ENCODE measurements at places on chromosomes 3 and 15.

DNA sequence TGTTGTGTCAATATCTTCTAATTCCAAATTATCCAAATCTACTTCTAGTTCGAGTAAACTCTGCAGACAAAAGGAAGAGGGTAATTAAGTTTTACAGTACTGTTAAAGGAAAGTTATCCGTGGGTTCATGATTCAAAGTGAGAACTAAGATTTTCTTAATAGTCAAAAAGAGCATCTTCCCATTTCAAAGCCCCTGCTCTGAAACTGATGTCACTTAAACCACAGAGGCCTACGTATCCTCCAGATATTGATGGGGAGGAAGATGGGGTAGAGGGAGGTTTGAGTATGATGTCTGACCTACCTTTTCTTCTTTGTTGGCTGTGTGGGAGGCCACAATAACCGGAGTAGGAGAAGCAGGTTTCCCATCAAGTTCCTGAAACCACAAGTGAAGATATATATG is 14.1 kb downstream of the MRPS22 start:
- peaks cover 63% of the 10 kb centered on the region for H3K36me3 ChIP-seq
- H3K27me3 ChIP-seq: no peaks in the 10 kb centered on the region
- H3K27ac ChIP-seq: peak overlapping the region; percentile 81
- H3K4me1 ChIP-seq: peaks cover 42% of the 10 kb centered on the region

GRCh38 chr15:100147828-100148227 is 193.9 kb downstream of the ADAMTS17 start:
- DNase-seq: no peak
- H3K36me3 ChIP-seq: peaks cover 26% of the 10 kb centered on the region
- no peaks in the 10 kb centered on the region for H3K4me1 ChIP-seq
- H3K27ac ChIP-seq: no peak overlapping the region
- H3K27me3 ChIP-seq: no peaks in the 10 kb centered on the region
- no peak overlapping the region for H3K4me3 ChIP-seq

DNA sequence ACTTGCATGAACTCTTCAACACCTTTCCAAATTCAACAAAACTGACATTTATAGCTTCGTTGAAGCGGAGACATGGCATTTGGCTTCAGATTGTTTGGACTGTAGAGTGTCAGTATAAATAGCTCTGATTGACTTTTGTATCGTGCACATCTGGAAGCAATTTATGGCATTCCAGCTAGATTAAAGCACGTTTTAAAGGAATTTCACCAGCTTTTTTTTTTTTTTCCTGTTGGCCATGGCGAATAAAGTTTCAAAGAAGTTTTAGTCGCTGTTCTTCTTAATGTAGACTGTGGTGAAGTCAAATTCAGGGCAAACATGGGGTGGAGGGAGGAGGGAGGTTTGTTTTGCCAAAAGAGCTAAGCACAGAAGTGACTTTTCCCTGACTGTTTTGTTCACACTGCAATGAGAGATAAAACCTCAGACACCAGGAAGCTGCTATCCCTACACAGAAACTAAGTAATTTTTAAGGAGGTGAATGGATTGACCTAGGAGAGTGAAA is 391.0 kb upstream of the RARB start:
- H3K36me3 ChIP-seq: no peaks in the 10 kb centered on the region
- no peaks in the 10 kb centered on the region for H3K4me1 ChIP-seq
- H3K4me3 ChIP-seq: no peak overlapping the region
- DNase-seq: no peak
- no peak overlapping the region for H3K27ac ChIP-seq

- H3K36me3 ChIP-seq: no peaks in the 10 kb centered on the region
- no peak for DNase-seq
- no peaks in the 10 kb centered on the region for H3K27me3 ChIP-seq
- no peak overlapping the region for H3K27ac ChIP-seq
- no peaks in the 10 kb centered on the region for H3K4me1 ChIP-seq
These were observed 95.0 kb downstream of the LRTM1 start for GRCh38 chr3:54832876-54833275.

DNA sequence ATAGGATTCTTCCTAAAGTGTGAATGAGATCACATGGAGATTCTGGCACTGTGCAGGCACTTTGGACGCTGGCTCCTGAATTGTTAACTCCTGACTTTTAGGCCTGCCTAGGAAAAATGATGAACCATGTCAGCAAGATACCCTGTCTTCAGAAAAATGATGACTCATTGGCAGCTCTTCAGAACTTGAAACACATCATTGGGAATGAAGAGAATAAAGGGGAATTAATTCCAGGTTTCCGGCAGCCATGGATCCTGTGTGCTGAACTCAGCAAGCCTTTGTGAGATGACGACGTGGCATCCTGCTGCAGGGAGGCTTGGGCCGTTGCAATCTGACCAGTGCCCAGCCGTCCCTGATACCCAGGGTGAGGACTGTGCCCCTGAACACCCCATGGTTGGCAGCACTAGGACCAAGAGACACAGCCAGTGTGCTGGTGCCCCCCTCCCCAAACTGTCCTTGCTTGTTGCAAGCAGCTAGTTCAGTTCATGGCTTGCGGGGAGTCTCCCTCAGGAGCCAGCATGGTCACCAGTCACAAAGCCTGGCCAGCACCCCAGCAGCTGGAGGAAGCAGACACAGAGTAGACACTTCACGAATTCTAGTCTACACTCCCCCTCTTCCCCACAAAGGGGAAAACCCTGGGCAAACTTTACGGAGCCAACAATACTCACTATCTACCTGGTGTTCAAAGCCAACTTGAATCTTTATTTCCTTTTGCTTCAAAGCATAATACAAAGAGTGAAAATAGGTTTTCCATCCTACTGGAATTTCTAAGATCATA is 7.8 kb upstream of the LIPC start:
- no peak overlapping the region for H3K27ac ChIP-seq
- DNase-seq: peak; percentile 11
- no peaks in the 10 kb centered on the region for H3K27me3 ChIP-seq
- no peak overlapping the region for H3K4me3 ChIP-seq

Data from activated CD8-positive, alpha-beta T cell treated with anti-CD3 and anti-CD28 coated beads for 36 hours (primary cell).